ENCODE measurements at places on chromosomes 13 and 19.

GRCh38 chr19:55677572-55678028 lies 2.6 kb downstream of the EPN1 start:
- DNase-seq, result no peak

DNA sequence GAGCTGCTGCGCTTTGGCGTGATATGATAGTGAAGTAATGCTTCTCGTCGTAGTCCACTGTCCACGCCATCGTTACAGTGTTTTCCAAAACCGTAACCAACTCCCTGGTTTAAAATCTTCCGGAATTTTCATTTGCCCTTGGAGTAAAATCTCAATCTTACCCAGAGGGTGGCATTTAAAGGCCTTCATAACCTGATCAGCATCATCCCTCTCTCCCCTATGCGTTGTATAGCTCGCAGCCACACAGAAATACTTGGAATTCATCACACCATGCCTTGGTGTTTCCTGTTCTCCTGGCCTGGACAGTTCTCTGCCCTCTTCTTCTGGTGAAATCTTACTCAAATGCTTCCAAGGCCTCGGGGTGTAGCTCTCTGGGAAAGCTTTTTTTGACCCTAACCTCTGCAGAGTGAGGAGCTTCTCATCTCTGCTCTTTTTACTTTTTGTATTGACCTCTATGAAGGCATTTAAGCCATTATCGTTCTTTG lies 839 bp downstream of the MPHOSPH8 start:
- peak; percentile 2 for DNase-seq

GRCh38 chr13:59710996-59711701 lies 452.6 kb downstream of the DIAPH3 start:
- no peak for DNase-seq

DNA sequence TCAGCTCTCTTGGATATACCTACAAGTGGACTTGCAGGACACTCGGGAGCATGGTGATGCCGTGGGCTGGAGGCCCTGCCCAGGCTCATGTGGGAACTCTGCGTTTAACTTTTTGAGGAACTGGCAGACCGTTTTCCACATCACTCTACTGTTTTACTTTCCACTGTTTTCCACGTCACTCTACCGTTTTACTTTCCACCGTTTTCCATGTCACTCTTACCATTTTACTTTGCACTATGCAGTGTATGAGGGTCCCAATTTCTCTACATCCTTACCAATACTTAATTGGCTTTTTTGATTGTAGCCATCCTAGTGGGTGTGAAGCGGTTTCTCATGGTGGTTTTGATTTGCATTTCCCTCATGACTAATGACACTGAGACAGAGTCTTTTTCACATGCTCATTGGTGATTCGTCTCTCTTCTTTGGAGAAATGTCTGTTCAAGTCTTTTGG lies 40.5 kb downstream of the GATAD2A start:
- no peak for DNase-seq

GRCh38 chr19:15091918-15092753 lies 10.1 kb downstream of the OR1I1 start:
- no peak for DNase-seq

- no peak for DNase-seq
These were observed 99.6 kb downstream of the SUCLA2 start for GRCh38 chr13:47901441-47901840.

GRCh38 chr13:114049026-114049425 lies 75.2 kb upstream of the C13orf46 start:
- DNase-seq, result no peak

- peak; percentile 42 for DNase-seq
These were observed 18.5 kb downstream of the LYPD3 start for GRCh38 chr19:43446746-43447489.

DNA sequence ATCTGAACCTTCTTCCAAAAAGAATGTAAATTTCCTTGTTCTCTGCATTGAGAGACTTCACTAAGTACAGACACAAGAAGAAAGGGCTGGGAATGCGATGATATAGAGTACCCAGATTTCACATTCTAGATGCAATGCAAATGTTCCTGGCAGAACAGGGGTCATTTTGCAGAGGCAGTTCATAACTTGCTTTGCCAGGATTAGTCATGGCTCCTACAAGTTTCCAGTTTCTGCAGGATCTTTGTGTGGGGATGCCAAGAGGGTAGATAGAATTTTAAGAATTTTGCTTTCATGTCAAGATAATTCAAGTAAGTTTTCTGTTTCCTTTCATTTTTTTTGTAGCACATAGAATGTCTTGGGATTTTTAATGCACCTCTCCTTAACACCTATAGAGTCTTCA lies 181.2 kb downstream of the FGF9 start:
- no peak for DNase-seq

DNA sequence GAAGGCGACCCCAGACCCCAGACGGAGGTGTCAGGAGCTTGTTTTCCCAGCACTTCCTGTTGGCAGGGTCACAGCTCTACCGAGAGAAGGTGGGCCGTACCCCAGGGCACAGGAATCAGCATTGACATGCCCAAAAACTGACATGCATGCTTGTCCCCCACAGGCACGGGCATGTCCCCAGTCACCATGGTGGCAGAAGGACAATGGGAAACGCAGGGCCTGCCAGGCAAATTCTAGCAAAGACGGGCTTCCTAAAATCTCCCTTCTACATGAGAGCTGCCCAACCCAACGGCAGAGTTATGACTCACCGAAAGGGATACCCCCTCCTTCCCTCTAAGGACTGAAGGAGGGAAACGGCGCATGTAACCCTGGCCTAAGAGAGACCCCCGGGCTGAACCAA lies 18.5 kb downstream of the TSHZ3 start:
- DNase-seq, result no peak

DNA sequence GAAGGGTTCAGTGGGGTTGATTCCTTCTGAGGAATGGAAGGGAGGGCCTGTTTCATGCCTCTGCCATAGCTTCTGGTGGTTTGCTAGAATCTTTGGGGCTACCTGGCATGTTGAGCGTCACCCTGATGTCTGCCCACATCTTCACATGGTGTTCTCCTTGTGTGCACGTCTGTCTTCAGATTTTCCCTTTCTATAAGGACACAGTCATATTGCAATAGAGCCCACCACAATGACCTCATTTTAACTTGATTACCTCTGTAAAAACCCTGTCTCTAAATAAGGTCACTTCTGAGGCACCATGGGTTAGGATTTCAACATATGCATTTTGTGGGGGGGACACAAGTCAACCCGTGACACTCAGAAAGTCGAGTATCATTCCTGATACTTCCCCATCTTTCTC lies 257.9 kb downstream of the COG6 start:
- DNase-seq, result no peak

GRCh38 chr13:42607546-42607945 lies 33.6 kb downstream of the TNFSF11 start:
- DNase-seq, result no peak

- no peak for DNase-seq
These were observed 112.5 kb upstream of the SLC7A1 start for GRCh38 chr13:29707876-29708543.

GRCh38 chr13:51158880-51159518 lies 47.9 kb upstream of the C13orf42 start:
- DNase-seq, result no peak

GRCh38 chr13:45537516-45537915 lies 72.8 kb downstream of the COG3 start:
- no peak for DNase-seq

- DNase-seq, result no peak
These were observed 12.6 kb downstream of the MBNL2 start for GRCh38 chr13:97234742-97235141.

GRCh38 chr13:95039415-95039814 lies 261.8 kb downstream of the ABCC4 start:
- DNase-seq, result no peak
